ENCODE measurements at places on chromosomes 7 and 10.

GRCh38 chr7:47636081-47636432, 54.1 kb upstream of the TNS3 start:
- DNase-seq, result no peak

DNA sequence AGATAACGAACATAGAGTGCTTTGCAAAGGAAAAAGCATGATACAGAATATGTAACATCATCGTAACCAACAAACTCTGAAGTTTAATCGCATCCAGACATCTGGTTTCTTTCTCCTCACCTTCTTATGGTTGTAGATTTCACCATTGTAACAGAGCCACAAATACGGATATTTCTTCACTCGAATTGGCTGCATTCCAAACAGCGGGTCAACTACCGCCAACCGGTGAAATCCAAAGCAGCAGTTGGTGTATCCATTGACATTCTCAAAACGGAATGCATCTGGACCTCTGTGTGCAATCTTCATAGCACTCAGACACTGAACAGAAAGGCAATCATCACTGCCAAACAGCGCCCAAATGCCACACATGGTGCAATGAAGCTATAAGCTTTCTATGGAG, 3.4 kb downstream of the ASNS start:
- no peak for DNase-seq

- no peak for DNase-seq
Observed at GRCh38 chr7:28550580-28551186, 138.4 kb downstream of the CREB5 start.

DNA sequence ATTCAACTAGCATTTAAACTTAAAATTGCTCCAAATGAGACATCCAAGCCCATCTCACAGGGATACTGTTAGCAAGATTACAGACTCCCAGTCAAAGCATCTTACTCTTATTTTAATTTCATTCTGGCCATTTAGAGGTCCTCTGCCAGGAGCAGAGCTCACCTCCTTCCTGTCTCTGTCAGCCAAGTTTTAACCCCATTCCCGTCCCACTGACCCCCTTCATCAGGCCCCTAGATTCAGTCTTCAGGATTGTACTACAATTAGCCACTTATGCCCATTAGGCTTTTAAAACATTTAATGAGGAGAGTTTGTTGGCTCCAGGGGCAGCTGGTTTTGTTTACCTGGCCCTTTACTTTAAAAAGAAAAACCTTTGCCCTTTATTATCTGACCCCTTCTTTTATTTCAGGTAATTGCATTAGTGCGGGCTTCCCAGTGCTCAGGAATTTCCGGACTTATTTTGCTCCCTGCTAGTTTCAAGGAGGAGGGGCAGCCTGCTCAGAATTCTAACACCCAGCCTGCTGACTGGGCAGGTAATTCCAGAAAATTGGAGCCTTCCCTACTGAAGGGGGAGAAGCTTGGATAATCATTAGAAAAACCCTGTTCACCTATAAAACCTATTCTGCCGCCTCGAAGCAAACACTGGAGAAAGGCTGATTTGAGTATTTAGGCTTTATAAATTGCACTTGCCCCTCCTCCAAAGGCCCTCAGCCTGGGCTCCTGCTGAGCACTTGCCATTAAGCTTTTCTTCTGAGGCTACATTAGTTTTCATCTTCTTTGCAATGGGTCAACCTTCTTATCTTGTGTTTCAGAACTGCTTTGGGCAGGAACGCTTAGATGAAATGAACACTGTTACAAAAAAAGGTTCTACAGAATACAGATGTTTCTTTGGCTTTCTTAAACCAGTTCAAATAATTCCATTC, 200.5 kb upstream of the HPS1 start:
- no peak for DNase-seq
